ENCODE measurements at places on chromosomes 6 and 20.

GRCh38 chr6:15554728-15555100 is 108.1 kb downstream of the DTNBP1 start:
- DNase-seq, result no peak

GRCh38 chr6:52284131-52284459 is 447 bp downstream of the MCM3 start:
- no peak for DNase-seq

DNA sequence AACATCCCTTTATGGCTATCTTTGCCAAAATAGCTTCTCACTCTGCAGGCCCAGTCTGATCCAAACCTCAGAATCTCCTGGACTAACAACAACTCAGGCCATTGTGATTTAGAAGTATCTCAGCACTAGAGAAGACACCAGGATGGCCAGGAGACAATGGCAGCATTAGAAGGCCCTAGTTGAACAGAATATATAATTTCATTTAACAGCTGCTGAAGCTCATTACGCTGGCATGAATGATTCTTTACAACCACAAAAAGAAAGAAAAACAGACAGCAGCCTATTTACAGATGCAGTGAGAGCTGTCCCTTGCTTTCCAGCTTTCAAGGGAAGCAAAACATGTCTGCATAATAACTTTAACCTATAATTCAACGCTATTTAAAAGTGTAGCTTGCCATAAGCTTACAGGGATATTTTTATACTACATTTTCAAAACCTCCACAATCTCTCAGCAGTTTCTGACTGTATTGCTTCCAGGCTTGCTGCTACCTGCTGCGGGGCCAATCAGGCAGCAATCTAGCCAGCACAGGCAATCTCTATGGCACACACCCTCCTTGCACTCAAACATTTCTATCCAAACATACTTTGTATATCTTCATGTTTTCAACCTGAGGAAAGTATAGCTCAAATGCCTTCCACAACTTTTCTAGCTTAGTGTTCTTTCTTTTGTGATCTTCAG is 107.3 kb downstream of the OGFRL1 start:
- DNase-seq, result no peak

GRCh38 chr6:43883847-43884651 is 114.0 kb downstream of the VEGFA start:
- no peak for DNase-seq

- no peak for DNase-seq
Observed at GRCh38 chr20:31968291-31969126, 558 bp downstream of the XKR7 start.

GRCh38 chr6:6604566-6604965 is 16.0 kb downstream of the LY86 start:
- no peak for DNase-seq

Measured in cerebellar nuclear complex (tissue), 1 donor.